T-helper 2 cell treated with Interferon-gamma antibody and Interleukin-4, amounts not matched to agents 5 μg/mL and 100 μg/mL, for 36 hours (primary cell): ENCODE measurements at places on chromosomes 12 and 14.
A peak's percentile ranks its signal among the peaks of the same experiment; 100 is the strongest.

- no peaks in the 10 kb centered on the region for H3K36me3 ChIP-seq
- no peak overlapping the region for H3K4me3 ChIP-seq
- H3K4me1 ChIP-seq = no peaks in the 10 kb centered on the region
- peaks cover 4% of the 10 kb centered on the region for H3K27me3 ChIP-seq
- no peak for DNase-seq
These were observed 3.7 kb upstream of the COX8C start for GRCh38 chr14:93343266-93343665.

DNA sequence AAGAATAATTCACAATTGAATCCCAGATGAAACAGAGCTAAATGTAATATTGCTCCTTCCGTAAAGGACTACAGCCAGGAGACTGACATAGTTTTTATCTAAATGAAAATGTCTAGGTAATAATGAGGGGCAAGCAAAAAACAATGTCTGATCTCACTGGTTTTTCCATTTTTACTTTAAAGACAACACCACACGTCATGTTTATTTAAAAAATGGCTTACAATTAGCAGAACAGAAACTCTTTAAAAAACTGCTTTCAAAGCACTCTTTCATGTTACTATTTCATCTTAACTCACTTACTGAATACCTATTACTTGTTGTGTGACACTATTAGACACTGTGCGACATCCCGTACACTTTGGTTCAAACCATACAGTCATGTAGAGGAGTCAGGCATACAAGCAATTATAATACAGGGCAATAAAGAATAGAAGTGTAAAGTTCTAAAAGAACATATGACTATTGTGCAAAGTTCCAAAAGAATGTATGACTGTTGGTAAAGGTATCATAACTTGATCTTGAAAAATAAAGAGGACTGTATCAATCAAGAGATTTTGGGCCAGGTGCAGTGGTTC lies 9.1 kb downstream of the BTBD7 start:
- peaks cover 10% of the 10 kb centered on the region for H3K4me1 ChIP-seq
- H3K4me3 ChIP-seq = no peak overlapping the region
- DNase-seq = no peak

- no peak overlapping the region for H3K27ac ChIP-seq
- no peak overlapping the region for H3K4me3 ChIP-seq
- no peaks in the 10 kb centered on the region for H3K27me3 ChIP-seq
- DNase-seq = no peak
- H3K4me1 ChIP-seq = peaks cover 2% of the 10 kb centered on the region
These were observed 61.0 kb downstream of the HECTD4 start for GRCh38 chr12:112321245-112321644.

GRCh38 chr12:106138633-106139421 lies at the start of gene NUAK1:
Gene NUAK1, minus strand, starts transcription at chr12:106138954. Its CDS starts 301 bp downstream, at chr12:106138653.
- H3K4me3 ChIP-seq = peak within 1 kb of the TSS; percentile 63
- peaks cover 73% of the 10 kb centered on the region for H3K27me3 ChIP-seq
- no peaks in the 10 kb centered on the region for H3K36me3 ChIP-seq
- no peak within 1 kb of the TSS for H3K27ac ChIP-seq

GRCh38 chr12:92513231-92513730 lies 189.5 kb upstream of the PLEKHG7 start:
- no peak overlapping the region for H3K27ac ChIP-seq
- peaks cover 3% of the 10 kb centered on the region for H3K36me3 ChIP-seq
- no peak for DNase-seq
- no peaks in the 10 kb centered on the region for H3K27me3 ChIP-seq
- H3K4me1 ChIP-seq = peaks cover 11% of the 10 kb centered on the region

DNA sequence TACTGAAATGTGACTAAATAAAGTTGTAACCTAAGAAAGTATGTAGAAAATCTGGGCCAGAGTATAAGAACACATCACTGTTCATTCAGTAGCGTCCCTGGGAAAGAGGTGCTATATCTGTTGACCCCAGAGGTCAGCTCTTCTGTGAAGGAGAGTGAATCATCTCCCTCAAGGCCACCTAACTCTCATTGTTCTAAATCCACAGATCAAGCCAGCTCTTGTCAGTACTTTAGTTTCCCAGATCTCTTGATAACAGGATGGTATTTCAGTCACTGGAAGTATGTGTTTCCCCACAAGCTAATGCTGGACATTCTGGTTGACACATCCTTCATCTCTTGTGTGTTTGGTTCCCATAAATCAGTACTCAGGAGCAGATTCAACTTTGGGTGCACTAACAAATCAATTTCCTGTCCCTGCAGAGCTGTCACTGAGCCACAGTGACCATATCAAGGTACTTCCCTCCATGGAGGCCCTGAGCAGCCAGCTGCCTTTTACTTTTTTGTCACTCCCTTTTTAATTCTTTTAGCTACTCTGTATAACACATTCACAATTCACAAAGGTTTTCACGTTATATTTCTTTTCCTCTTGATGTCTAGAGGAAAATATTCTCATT lies 7.8 kb downstream of the KRT1 start:
- no peak overlapping the region for H3K4me3 ChIP-seq
- peaks cover 17% of the 10 kb centered on the region for H3K27me3 ChIP-seq
- no peak overlapping the region for H3K27ac ChIP-seq
- DNase-seq = no peak
- peaks cover 3% of the 10 kb centered on the region for H3K36me3 ChIP-seq

- no peak for DNase-seq
- H3K4me1 ChIP-seq = no peaks in the 10 kb centered on the region
- no peaks in the 10 kb centered on the region for H3K27me3 ChIP-seq
- H3K36me3 ChIP-seq = no peaks in the 10 kb centered on the region
These were observed 768.3 kb upstream of the ATXN7L3B start for GRCh38 chr12:73769337-73769736.

- DNase-seq = no peak
- H3K4me3 ChIP-seq = no peak overlapping the region
- H3K27ac ChIP-seq = no peak overlapping the region
- H3K27me3 ChIP-seq = no peaks in the 10 kb centered on the region
These were observed 12.1 kb upstream of the PRR4 start for GRCh38 chr12:10861366-10861765.

GRCh38 chr12:108565976-108566375 lies 3.6 kb downstream of the ISCU start:
- no peak overlapping the region for H3K27ac ChIP-seq
- DNase-seq = no peak
- H3K4me3 ChIP-seq = no peak overlapping the region
- no peaks in the 10 kb centered on the region for H3K27me3 ChIP-seq
- H3K36me3 ChIP-seq = peaks cover 46% of the 10 kb centered on the region
- H3K4me1 ChIP-seq = peaks cover 27% of the 10 kb centered on the region

DNA sequence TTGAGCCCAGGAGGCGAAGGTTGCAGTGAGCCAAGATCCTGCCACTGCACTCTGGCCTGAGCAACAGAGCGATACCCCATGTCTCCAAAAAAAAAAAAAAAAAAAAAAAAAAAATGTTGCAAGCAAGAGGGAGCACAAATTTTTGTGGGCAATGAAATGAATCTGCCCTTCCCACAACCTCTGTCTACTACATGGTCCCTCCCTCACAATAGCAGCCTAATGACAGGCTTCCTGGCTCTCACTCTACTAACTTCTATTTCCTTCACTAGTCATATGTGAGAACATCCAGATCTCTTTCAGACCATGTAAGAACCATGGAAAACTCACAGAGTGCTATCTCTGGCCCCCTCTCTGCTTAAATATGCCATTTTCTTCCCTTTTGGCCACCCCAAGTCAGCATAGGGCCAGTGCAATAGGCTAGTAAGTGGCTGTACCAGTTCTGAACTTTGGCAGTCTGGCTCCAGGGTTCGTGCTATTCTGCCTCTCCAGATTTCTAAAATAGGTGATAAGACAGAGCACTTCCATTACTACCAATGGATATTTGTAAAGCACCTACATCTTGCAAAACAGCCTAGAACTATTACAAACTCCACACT lies 7.1 kb downstream of the OSBPL8 start:
- H3K27ac ChIP-seq = no peak overlapping the region
- no peak for DNase-seq
- peaks cover 16% of the 10 kb centered on the region for H3K36me3 ChIP-seq
- H3K4me3 ChIP-seq = no peak overlapping the region

DNA sequence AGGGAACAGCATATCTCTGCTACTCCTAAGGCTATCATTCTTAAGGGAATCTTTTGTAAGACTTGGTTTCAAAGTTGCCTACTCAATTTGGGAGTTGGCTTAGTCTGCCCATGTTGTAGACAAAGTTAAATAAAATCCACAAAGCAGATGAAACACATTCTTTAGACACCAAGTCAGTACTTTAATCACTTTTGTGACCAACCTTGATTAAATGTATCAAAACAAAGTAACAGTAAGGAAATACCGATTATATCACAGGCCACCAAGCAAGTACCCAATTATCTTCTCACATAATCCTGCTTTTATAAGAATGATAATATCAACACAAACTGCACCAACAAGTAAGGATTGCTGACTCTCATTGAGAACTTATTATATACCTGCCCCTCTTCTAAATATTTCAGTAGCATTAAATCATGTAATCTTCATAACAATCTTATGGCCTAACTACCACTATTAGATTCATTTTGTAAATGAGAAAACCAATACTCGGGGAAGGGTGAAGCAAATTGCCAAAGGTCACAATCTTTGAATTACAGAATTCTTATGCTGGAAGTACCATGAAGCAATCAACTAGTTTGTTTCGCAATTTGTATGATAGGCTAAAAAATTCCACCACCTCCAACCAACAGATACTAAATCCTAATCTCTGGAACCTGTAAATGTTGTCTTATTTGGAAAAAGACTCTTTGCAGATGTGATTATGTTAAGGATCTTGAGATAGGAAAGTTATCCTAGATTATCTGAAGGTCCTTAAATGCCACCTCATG lies 12.6 kb upstream of the DIO2 start:
- no peaks in the 10 kb centered on the region for H3K27me3 ChIP-seq
- no peak for DNase-seq
- H3K4me1 ChIP-seq = no peaks in the 10 kb centered on the region
- no peak overlapping the region for H3K4me3 ChIP-seq
- H3K27ac ChIP-seq = no peak overlapping the region

DNA sequence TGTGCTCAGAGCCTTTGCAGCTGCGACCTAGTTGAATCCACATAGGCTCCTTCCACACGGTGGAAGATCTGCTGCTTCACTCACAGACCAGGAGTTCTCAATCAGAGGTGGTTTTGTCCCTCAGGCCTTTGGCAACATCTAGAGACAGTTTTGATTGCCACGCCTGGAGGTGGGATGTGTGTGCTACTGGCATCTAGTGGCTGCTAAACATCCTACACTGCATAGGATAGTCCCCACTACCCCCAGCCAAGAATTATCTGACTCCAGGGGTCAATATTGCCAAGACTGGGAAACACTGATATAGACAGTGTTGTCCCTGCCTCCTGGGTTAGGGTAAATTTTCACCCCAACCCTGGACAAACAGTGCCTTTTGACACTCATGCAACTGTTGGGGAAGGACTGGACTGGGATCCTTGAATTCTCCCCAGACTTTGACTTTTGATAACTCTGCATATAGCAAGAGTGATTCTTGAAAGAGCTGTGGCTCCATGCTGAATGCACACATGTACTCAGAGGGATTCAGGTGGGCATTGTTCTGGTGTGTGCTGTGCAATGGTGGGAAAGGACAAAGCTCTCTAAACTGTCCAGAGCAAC lies 39.8 kb downstream of the BAZ2A start:
- H3K4me3 ChIP-seq = no peak overlapping the region
- peaks cover 9% of the 10 kb centered on the region for H3K36me3 ChIP-seq
- DNase-seq = no peak

- H3K36me3 ChIP-seq = peaks cover 24% of the 10 kb centered on the region
- peaks cover 49% of the 10 kb centered on the region for H3K4me1 ChIP-seq
- H3K4me3 ChIP-seq = peak overlapping the region; percentile 45
- H3K27ac ChIP-seq = no peak overlapping the region
These were observed 3.5 kb downstream of the PCNX4 start for GRCh38 chr14:60095231-60095630.

DNA sequence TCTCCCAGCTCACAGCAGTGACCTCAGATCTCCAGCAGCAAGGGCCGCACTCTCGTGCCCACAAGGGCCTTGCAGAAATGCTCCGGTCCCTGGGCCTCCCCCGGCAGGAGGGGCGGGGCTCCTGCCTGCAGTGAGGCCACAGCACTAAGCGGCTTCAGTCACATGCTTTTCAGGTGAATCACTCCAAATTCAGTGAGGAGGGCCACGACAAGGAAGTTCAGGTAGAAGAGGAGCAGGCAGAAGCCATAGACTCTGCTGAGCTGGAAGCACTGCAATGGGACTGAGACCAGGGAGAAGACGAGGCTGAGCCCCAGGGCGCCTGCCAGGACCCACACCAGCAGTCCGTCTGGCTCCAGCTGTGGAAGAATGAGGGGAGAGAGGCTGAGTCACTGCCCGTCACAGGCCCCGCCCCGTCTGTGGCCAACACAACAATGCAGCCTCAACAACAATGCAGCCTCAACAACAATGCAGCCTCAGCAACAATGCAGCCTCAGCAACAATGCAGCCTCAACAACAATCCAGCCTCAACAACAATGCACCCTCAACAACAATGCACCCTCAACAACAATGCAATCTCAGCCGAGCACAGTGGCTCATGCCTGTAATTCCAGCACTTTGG lies 35.2 kb downstream of the SLC8B1 start:
- no peak for DNase-seq
- no peaks in the 10 kb centered on the region for H3K27me3 ChIP-seq
- no peak overlapping the region for H3K27ac ChIP-seq
